Activated T-cell treated with anti-CD3 and anti-CD28 coated beads, Interleukin-2, amount 50 U/mL, for 72 hours (primary cell): ENCODE measurements at places on chromosomes 13 and 19.

- DNase-seq: no peak
Measured at GRCh38 chr19:3057275-3057714, 5.0 kb downstream of the TLE5 start.

DNA sequence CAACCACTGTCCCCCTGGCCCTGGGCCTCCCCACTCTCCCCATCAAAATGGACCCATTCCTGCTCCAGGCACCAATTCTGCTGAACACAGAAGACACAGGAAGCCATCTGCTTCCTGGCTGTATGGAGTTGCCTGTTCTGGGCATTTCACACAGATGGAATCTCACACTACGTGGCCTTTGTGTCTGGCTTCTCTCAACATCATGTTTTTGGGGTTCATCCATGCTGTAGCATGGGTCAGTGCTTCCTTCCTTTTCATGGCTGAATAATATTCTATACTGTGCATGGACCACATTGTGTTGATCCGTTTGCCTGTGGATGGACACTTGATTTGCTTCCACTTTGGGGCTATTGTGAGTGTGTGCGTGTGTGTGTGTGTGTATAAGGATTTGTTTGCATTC, 15.0 kb upstream of the KLF2 start:
- no peak for DNase-seq

DNA sequence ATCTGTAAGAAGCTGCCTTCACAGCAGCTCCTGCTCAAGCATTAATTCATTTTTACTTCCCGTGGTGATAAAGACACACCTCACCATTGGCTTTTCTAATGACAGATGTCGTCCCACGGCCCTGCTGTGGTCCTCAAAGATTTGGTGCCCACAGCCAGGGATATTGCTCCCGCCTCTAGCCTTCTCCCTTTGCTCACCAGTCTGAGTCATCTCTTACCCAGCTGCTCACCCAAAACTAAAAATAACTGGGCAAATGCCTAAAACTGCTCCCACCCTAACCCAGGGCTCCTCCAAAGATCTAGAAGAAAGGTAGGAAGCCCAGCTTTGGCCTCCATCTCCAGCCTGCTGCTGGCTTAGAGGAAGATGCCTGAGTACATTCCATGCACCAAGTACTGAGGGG, 371.1 kb upstream of the ZNF507 start:
- no peak for DNase-seq

GRCh38 chr13:44249431-44249836, 124.2 kb upstream of the SERP2 start:
- DNase-seq: no peak

DNA sequence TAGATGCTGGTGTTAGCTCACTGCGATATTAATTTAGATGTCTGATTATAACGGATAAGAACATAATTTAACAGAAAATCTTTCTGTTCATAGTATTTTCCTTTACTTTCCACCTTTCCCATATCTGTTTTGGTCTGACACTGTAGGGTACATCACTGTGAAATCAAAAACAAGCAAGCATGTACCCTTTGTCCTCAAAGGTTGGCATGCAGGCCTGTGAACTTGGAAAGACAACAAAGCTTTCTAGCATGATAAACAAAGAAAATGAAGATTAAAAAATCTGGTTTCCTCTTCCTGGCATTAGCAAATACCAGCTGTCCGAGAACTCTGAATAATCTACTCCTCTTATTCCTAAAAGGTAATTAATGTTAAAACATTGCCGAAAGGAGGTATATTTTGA, 31.6 kb downstream of the THSD1 start:
- DNase-seq: no peak

DNA sequence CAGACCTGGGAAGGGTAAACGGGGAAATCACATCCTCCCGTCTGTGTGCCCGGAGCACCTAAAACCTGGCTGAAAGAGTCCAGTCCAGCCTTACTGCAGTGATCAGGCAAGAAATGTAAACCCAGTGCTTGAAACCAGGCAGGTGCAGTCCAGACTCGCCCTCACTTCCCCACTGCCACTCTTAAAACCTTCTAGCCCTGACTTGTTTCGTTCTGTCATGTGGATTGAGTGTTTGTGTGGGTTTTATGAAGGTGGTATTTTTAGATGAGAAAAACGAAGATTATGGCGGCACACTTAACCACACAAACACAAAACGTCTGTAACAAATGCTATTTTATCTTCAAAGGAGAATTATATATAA, 839 bp upstream of the CKAP2 start:
- peak; percentile 33 for DNase-seq

DNA sequence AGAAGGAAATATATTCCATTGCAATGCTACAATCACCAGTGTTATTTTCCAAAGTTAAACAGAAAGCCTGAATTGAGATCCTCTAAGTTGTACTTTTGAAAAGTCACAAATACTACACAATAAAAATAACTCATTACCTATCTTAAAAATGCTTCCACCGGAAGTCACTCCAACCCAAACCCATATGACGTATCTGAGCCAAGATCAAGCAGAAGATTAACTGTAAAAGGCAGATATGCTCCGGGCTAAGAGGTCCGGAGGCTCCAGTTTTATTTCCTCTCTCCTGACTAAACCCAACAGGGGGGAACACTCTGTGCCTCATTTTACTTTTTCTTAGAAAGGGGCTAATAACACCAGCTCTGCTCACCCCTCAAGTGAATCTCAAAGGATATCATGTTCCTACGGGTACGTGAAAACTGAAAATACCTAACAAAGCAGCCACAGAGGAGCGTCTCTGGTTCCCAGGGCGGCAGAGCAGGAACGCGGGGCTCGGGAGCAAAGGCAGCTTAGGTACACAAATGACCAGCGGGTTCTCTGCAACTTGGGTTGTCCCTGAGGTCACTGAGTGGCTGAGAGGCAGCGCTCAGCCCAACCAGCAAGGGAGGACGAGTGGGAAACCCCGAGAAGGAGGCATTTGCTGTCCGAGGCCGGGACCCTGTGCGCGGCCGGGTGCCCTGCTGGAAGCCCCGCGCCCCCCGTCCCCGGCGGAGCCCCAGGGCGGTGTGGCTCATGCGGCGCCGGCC, 750 bp downstream of the RAB20 start:
- DNase-seq: peak; percentile 19

GRCh38 chr13:99955107-99955746, 16.3 kb downstream of the ZIC5 start:
- DNase-seq: no peak

DNA sequence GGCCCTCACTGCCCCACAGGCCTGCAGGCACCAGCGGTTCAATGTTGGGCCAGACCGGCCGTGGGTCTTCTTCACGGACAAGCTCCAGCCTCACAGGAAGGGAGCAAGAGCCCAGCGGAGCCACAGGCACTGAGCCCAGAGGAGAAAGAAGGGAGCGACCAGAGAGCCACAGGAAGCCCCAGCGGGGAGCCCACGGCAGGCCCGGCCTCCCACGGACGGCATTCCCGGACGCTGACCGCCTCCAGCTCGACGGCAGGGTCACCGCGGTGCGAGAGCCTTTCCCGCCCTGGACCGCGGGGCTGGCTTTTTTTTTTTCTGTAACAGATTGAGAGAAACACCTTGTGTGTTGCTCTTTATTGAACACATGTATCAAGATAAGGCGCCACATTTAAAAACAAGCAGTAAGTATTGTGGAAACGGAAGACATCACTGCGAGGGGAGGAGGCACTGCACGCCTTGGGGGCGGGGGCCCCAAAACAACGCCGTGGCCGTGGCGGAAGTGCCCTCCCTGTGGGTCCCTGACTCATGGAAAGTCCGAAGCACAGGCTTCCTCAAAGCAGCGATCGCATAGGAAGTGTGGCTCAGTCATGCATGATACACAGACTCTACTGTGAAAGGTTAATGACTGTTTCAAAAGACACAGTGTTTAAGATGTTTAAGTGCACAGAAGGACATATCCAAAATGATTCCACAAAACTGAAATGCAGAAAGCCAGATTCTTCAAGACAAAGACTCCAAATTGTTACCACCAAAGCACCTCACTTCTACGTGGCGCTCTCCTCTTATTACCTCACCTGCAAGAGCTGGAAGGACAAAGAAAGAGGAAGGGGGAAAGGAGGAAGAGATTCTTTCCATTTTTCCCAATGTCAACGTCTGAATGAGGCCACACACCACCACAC, 3.5 kb downstream of the RASA3 start:
- peak; percentile 94 for DNase-seq

DNA sequence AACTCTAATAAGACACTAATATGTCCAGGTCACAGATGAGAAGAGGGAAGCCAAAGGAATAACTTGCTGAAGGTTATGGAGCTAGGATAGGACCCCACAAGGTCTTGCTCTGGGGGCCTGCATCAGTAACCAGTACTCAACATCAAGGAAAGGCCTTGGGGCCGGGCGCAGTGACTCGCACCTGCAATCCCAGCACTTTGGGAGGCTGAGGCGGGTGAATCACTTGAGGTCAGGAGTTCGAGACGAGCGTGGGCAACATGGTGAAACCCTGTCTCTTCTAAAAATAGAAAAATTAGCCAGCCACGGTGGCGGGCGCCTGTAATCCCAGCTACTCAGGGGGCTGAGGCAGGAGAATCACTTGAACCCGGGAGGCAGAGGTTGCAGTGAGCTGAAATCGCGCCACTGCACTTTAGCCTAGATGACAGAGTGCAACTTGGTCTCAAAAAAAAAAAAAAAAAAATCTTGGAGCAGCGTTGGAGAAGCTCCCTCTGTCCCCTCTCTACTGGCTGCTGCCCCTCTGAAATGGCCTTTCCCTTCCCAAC, 1.8 kb downstream of the LONP1 start:
- DNase-seq: peak; percentile 78

DNA sequence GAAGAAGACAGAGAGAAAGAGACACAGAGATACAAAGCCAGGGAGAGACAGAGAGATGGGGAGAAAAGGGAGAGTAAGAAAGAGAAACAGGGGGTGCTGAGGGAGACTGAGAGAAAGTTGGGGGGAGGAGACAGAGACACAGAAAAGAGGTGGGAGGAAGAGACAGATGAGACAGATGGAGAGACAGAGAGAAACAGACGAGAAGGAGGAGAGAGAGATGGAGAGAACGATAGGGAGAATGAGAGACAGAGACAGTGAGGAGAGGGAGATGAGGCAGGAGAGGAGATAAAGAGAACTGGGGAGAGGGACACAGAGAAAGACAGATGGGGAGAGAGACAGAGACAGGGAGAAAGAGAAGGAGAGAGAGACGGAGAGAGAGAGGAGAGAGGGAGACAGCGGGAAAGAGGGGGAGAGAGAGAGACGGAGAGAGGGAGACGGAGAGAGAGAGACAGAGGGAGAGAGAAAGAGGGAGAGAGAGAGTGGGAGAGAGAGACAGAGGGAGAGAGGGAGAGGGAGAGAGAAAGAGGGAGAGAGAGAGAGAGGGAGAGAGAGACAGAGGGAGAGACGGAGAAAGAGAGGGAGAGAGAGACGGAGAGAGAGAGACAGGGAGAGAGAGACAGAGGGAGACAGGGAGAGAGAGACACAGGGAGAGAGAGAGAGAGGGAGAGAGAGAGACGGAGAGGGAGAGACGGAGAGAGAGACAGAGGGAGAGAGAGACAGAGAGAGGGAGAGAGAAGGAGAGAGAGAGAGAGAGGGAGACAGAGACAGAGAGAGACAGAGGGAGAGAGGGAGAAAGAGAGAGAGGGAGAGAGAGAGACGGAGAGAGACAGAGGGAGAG, 12.6 kb downstream of the JOSD2 start:
- DNase-seq: no peak

DNA sequence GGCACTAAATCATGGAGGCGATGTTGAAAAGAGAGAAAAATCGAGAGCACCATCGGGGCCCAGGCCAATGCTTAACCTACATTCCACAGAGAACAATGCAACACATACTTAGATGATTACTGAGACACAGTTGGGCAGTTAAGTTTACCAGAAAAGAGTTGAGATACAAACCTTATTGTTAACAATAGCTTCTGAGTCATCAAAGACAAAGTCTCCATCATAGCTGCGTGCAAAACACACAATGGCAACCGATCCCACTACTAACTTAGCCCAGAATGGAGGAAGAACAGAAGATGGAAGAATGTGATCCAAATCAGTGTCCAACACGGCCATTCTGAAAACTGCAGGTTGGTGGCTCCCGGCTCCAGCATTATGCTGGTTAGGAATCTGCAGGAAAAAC, 6.2 kb downstream of the TMTC4 start:
- DNase-seq: no peak

GRCh38 chr19:55585658-55586339, 5.2 kb upstream of the ZNF579 start:
- peak; percentile 58 for DNase-seq

DNA sequence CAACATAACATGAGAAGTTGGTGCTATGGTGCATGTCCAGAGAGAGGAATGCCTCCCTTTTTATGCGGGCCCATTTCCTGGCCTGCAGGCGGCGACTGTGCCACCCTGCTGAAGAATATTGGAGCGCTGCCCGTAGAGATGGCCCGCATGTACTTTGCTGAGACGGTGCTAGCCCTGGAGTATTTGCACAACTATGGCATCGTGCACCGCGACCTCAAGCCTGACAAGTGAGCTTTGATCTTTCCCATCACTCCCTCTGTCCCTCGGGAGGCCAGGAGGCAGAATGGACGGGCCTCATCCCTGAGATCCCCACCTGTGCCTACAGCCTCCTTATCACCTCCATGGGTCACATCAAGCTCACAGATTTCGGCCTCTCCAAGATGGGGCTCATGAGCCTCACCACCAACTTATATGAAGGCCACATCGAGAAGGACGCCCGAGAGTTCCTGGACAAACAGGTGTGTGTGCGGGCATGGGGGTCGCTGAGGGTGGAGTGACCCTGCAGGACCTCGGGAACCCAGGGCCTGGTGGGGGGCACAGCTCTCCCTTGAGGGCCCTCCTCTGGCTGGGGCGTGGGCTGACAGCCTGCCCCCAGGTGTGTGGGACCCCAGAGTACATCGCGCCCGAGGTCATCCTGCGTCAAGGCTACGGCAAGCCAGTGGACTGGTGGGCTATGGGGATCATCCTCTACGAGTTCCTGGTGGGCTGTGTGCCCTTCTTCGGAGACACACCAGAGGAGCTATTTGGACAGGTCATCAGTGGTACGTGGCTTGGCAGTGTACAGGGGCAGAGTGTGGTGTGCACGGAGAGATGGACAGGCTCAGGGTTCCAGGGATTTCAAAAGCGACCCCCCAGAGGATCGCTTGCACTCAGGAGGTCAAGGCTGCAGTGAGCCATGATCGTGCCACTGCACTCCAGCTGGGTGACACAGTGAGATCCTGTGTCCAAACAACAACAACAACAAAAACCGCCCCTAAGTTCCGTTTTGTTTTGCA, 16.2 kb downstream of the DNASE2 start:
- DNase-seq: no peak

DNA sequence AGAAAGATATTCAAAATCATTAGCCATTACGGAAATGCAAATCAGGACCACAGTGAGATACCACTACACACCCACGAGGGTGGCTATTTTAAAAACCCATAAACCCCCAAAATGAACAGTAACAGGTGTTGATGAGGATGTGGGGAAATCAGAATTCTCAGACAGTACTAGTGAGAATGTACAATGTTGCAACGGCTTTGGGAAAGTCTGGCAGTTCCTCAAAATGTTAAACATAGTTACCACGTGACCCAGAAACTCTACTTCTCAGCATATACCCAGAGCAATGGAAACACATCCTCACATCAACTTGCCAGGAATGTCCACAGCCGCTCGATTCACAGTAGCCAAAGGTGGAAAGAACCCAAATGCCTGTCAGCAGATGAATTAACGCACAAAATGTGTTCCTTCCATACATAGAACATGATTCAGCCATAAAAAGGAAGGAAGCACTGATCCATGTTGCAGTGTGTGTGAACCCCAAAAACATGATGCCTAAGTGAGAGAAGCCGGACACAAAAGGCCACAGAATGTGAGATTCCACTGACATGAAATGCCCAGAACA, 7.0 kb downstream of the PLVAP start:
- DNase-seq: no peak

- peak; percentile 53 for DNase-seq
Measured at GRCh38 chr19:45402298-45403061, 2.4 kb downstream of the PPP1R13L start.

- no peak for DNase-seq
Measured at GRCh38 chr13:93361703-93362102, 135.1 kb downstream of the GPC6 start.
